ENCODE measurements at places on chromosomes 1 and 21.

GRCh38 chr1:8551057-8551456, 233.1 kb downstream of the SLC45A1 start:
- no peak for DNase-seq

GRCh38 chr1:114359791-114360190, 151.2 kb downstream of the TRIM33 start:
- DNase-seq, result no peak

- DNase-seq, result no peak
Observed at GRCh38 chr21:41954654-41955499, 1.1 kb upstream of the C2CD2 start.

DNA sequence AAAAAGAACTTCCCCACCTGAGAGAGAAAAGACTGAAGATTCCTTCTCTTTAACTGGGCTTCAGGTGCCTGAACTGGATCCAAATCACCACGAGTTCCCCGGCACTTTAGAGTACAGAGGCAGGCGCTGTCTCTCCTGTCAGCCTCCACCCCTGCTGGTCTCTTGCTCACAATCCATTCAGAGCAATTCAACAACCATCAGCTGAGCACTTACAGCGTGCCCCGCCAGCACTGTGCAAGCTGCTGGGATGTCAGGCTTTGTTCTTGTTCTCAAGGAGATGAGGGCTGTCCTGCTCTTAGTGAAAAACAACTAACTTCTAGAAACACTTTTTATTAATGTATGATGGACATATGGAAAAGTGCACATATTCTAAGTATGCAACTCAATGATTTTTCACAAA, 68.7 kb upstream of the VAMP3 start:
- DNase-seq, result no peak

- no peak for DNase-seq
Observed at GRCh38 chr1:21641967-21642739, 27.0 kb downstream of the RAP1GAP start.

DNA sequence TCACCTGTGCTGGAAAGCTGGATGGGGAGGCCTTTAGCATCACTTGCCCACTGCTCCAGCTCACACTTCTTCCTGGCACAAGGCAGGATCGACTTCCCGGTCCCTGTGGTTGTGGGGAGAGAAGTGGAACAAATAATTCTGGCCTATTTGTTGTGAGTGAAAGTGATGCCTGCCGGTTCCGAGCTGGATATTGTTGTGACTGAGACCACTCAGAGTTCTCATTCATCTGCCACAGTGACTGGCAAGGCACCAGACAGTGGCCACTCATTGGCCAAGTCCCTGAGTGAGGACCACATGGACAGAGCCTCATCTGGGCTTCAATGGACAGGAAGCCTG, 191.9 kb downstream of the PTPRU start:
- no peak for DNase-seq

DNA sequence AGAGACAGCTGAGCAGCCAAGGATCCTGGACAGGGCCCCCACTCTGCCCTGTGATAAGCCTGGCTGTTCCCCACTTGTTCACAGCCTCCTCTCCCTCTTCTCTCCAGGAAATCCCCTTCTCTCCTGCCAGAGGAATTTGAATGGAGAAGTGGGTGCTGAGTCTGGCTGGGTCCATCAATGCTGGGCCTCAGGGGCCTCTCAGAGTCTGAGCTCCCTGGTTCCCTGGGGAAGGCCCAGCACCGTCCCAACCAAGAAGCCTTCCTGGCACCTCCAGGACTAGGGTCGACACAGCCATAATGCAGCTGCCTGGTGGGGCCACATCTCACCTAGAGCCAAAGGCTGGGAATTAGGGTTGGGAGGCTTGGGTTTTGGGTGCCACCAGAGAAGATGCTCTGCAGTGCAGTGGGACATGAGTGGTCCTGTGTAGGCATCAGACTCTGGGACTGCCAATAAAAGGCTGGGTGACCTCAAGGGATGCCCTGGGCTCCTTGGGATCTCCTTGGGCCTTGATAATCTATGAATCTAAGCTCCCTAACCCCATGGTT, 2.5 kb downstream of the MYBPH start:
- DNase-seq, result no peak

- DNase-seq, result no peak
Observed at GRCh38 chr1:93124556-93125355, 45.7 kb downstream of the MTF2 start.

GRCh38 chr1:227140376-227140775, 177.9 kb downstream of the CDC42BPA start:
- no peak for DNase-seq

GRCh38 chr1:230385930-230386329, 40.2 kb downstream of the PGBD5 start:
- no peak for DNase-seq

GRCh38 chr1:63368131-63368530, 704 bp downstream of the ALG6 start:
- no peak for DNase-seq

DNA sequence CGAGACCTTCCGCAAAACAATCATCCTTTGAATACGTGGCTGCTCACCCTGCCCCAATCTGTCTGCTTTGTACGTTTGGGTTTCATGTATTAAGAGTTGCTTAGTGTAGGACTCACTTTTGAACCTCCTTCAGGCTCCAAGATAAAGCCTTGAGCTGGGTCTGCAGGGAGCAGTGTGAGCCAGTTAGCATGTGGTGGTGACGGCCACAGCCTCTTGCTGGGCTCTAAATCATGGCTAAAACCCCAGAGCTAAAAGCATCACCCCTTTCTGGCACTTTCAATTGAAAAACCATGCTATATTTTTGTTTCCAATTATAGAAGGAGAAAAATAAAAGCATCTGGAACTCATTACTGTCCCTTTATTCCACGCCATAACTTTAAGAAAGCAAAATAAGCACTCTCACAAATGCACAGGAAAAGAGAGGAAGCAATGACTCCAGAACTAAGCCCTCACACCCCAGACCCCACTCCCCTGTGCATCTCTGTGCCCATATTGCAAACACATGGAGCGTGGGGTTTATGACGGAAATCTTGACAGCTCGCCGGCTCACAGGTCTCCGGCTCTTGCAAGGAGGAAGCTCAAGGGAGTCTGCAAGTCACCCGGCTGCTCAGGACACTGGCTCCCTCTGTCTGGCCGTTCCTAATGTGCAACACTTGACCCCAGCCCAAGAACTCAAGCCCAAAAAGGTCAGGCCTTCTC, 135.5 kb downstream of the MIS18A start:
- DNase-seq, result no peak

- DNase-seq, result no peak
Observed at GRCh38 chr1:82377201-82377884, 576.6 kb downstream of the ADGRL2 start.

- DNase-seq, result no peak
Observed at GRCh38 chr1:19339214-19339861, 27.2 kb downstream of the SLC66A1 start.

GRCh38 chr1:24385160-24385940, 28.2 kb downstream of the STPG1 start:
- no peak for DNase-seq

DNA sequence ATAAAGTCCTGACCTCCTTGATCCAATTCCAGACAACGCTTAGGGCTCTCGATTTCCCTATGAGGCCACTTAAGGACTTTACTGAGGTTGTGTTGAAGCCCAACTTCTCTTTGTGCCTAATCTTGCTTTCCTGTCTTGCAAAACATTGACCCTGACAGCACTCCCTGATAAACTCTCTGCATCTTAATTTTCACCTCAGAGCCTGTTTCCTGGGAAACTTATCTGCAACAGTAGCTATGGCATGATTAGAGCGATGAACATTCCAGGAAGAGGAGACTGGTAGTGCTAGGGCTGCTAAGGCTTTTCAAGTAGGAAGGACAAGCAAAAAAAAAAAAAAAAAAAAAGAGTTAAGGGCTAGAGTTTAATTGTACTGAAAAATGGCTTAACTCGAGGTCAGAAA, 118.9 kb downstream of the RGS21 start:
- DNase-seq, result no peak

DNA sequence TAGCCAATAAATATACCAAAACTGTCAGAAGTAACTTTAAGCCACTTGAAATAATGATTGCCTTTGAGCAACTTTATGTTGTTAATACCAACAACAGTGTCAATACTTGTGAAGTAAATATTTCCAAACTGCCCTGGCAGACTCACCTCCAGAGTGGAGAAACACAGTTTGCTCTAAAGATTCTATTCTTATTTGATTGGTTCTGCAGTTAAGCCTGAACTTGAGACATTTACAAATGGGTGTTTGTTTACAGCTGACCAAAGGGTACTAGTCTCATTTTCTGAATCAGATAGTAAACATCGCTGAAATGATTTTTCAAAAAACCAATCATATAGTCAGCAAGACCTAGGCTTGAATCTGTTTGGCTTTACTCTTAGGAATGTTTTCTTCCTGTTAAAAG, 1.3 kb upstream of the MYOC start:
- no peak for DNase-seq

GRCh38 chr1:201693890-201694607, 134.9 kb upstream of the IPO9 start:
- no peak for DNase-seq

DNA sequence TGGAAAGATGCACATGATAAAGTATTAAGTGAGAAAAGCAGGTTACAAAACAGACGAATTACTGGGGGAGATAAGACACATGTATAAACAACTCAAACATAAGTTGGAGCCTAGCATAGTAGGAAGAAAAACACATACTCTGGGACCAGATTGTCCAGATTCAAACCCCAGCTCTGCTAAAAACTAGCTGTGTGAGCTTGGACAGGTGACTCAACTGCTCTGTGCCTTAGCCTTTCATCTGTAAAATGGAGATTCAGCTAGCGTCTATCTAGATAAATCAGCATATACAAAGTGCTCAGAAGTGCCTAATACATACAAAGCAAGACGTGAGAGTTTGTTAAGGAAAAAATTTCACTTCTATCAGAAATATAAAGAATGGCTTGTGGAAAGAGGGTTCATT, 254.0 kb upstream of the POU3F1 start:
- no peak for DNase-seq

DNA sequence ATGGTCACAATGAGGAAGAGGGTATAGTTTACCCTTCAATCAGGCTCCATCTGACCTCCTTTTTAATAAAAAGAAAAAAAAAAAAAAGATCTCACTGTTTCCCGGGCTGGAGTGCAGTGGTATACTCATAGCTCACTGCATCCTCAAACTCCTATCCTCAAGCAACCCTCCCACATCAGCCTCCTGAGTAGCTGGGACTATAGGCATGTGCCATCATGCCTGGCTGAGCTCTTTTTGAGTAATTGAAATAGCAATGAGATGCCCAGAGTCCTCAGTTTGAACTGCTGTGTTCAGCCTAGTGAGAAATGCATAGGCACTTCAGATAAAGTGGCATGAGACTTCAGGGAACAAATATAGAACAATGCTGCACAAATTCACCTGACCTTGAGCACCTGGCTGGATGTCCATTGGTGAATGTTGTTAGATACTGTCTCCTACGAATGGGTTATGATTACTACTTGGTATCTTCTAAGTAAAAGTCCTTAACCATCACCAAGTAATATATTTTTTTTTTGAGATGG, 67.6 kb downstream of the NR5A2 start:
- no peak for DNase-seq

- no peak for DNase-seq
Observed at GRCh38 chr1:85582687-85583591, 2.4 kb downstream of the CCN1 start.

- no peak for DNase-seq
Observed at GRCh38 chr1:170318736-170319135, 173.0 kb downstream of the NTMT2 start.

GRCh38 chr1:203278885-203279406, 26.4 kb upstream of the BTG2 start:
- DNase-seq, result no peak

DNA sequence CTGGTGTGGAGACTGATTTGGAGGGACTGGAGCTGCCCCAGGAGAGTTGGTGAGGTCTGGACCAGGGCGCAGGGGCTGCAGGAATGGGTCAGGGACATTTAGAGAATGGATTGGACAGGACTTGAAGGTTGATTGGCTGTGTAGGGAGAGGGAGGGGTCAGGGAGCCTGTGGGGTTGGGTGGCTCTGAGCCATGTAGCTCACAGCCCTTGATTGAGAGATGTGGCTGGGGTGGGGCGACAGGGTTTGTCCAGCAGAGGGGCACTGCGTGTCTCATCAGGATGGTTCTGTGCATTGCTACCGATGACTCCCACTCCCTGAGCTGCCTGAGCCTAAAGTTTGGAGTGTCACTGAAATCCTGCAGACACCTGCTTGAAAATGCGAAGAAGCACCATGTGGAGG, 12.1 kb downstream of the AZIN2 start:
- DNase-seq, result no peak

- no peak for DNase-seq
Observed at GRCh38 chr1:46437723-46438122, 43.6 kb downstream of the FAAH start.

GRCh38 chr1:1032424-1032823, 12.5 kb downstream of the AGRN start:
- no peak for DNase-seq

GRCh38 chr1:85019994-85020393, 23.1 kb upstream of the MCOLN2 start:
- DNase-seq, result no peak

- no peak for DNase-seq
Observed at GRCh38 chr1:187527346-187527745, 698.6 kb downstream of the PLA2G4A start.

DNA sequence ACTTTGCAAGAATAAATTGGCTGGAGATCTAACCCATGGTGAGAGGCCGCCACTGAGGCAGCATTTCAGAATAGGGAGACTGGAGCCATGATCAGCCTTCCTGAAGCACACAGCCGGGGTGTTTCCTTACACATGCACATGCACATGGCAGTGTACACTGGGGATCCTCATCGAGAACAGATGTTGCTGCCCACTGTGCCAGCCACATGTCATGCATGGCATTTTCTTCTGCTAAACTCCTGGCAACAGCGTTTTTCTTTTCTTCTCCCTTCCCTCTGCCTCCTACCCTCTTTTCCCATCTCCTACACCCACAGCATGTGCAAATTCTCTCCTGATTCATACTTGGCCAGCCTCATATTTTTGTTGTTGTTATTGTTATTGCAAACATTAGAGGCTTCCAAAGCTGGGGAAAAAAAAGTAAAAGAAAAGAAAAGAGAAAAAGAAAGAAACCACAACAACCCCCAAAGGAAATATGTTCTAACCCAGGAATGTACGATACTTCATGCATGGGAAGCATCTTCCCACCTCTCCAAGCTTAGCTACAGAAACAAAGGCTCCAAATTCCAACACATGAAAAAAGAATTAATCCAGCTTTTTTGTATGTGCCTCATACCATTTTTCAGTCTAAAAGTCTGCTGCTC, 344.0 kb downstream of the ASTN1 start:
- DNase-seq, result no peak

Data from activated T-cell treated with anti-CD3 and anti-CD28 coated beads for 4 hours (primary cell).